ENCODE measurements at places on chromosomes 1 and 21. TPM values are rescaled to one million over a fixed set of nuclear protein-coding genes. Genes with fewer than 3 reads are reported as not detected.

Gene F3
- 0.07 TPM for total RNA-seq

Gene DIO1
- not detected for total RNA-seq

Gene AIRE
- total RNA-seq: 0.05 TPM

Gene CNN3
- total RNA-seq: 2.7 TPM

Gene IL20
- not detected for total RNA-seq

Gene S100A13
- 3.1 TPM for total RNA-seq

Gene AMY2A
- not detected for total RNA-seq

Gene DR1
- 100 TPM for total RNA-seq

Gene FAF1
- total RNA-seq: 67.2 TPM

DNA sequence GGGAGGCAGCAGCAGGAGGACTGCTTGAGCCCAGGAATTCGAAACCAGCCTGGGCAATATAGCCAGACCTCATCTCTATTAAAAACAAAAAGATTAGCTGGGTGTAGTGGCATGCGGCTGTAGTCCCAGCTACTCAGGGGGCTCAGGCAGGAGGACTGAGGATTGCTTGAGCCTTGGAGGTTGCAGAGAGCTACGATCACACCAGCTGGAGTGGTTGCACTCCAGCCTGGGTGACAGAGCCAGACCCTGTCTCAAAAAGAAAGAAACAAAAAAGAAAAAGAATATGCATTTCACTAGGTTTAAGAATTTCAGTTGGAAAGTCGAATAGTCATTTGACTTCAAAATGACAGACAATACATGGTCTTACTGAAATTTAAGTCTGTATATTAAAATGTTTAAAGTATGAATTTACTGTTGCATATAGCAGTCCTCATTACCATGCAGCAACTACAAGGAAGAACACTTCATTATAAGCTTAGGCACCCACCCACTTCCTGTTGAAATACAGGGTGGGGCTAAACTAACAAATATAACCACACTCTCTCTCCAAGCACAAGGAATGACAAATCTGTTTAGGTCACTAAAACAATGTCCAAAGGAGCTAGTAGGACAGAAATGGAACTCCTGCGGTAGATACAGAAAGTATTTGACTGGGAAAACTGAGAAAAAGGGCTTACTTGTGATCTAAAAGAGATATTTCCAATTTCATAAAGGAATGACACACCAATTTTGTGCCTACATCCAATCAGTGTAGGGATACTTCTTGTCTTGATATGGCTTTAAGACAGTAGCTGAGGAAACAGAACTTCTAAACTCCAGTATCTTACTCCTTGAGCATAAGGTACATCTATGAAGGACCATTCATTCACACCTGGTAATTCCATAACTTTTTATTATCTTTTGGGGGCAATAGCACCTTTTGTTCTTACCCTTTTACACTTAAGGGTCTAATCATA, 44.1 kb downstream of the GPR3 start:
- H3K27me3 ChIP-seq: no peaks in the 10 kb centered on the region
- H3K4me1 ChIP-seq: peaks cover 59% of the 10 kb centered on the region
- peak overlapping the region; percentile 68 for H3K4me3 ChIP-seq
- DNase-seq: peak; percentile 70

DNA sequence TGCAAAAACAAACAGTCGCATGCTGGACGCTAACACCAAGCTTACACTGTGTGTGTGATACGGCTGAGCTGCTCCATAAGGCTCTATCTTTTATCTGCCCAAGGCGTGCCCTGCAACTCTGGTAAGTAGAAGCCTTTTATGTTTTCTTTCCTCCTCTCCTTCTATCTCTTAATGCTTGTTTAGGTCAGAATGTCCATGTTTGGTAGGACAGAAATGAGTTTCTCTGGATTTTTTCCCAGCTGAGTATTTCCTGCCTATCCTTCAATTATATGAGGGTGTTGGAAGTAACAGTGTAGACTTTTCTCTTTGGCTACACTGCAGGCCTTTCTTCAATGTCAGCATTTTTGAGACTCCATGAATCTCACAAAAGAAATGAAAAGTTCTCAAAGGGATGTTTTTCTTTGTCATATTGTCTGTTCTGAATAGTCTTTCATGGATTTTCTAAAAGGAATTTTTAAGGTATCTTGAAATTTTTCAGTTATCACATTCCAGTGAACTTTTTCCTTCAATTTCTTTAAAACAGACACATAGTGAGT, 124.2 kb downstream of the MACF1 start:
- H3K4me3 ChIP-seq: peak overlapping the region; percentile 51
- peaks cover 12% of the 10 kb centered on the region for H3K4me1 ChIP-seq
- H3K27ac ChIP-seq: peak overlapping the region; percentile 45
- DNase-seq: no peak
- H3K36me3 ChIP-seq: peaks cover 58% of the 10 kb centered on the region

GRCh38 chr1:26913754-26914619, at the start of gene NR0B2:
Gene NR0B2, minus strand, starts transcription at chr1:26913975. Its CDS starts 35 bp downstream, at chr1:26913940.
- H3K4me3 ChIP-seq: no peak within 1 kb of the TSS
- H3K4me1 ChIP-seq: no peaks in the 10 kb centered on the region
- H3K36me3 ChIP-seq: no peaks in the 10 kb centered on the region
- H3K27ac ChIP-seq: no peak within 1 kb of the TSS
- no peak for DNase-seq

DNA sequence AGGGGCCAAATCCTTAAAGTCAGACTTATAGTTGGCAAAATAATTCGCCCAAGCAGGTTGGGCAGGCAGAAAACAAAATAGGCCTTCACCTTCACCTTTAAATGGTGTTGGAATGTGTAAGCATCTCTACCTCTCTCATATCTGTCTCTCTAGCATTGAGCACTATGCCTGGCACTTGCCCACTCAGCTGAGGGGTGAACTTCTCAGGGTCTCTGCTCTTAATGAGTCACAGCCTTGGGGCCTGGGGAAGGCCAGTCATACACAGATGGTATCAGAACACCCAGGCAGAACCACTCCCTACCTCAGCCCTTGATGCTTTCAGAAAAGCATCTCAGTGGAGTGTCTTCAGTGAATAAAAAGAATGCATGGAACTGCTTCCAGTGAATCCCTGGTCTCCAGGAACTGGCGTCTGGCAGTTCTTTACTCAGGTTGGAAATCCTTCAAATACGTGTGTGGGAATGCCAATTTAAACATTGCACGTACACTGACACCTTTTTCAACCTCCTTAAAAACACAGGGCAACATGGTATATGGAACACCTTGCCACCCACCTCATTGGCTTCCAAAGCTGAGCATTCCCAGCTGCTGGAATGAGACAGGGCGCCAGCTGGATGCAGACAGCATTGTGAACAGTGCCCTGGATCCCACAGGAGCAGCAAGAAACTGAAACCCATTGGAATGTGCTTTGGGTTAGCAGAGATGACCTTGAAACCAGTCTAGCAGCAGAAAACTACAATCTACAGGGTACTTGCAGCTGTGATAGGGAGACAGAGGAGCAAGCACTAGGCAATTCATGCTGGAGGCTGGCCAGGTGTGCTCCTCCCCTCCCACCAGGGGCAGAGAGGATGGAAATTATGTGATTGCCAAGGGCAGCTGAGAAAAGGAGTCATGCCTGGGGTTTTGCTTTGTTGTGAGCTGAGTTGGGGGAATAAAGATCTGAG, 30.0 kb downstream of the ZNF697 start:
- no peak overlapping the region for H3K27ac ChIP-seq
- no peak overlapping the region for H3K4me3 ChIP-seq
- no peaks in the 10 kb centered on the region for H3K4me1 ChIP-seq

GRCh38 chr1:178066908-178067614, 26.8 kb upstream of the RASAL2 start:
- H3K4me1 ChIP-seq: no peaks in the 10 kb centered on the region
- H3K27ac ChIP-seq: no peak overlapping the region
- no peaks in the 10 kb centered on the region for H3K36me3 ChIP-seq
- H3K27me3 ChIP-seq: no peaks in the 10 kb centered on the region
- no peak overlapping the region for H3K4me3 ChIP-seq

- H3K36me3 ChIP-seq: peaks cover 17% of the 10 kb centered on the region
- peak; percentile 78 for DNase-seq
- peak overlapping the region; percentile 94 for H3K27ac ChIP-seq
These were observed 2.6 kb upstream of the CSTB start for GRCh38 chr21:43778469-43779335.

GRCh38 chr1:245154429-245155271, at the start of gene KIF26B:
Gene KIF26B, plus strand, starts transcription at chr1:245154985. Its CDS starts 440 bp downstream, at chr1:245155425.
- peaks cover 13% of the 10 kb centered on the region for H3K4me1 ChIP-seq
- H3K4me3 ChIP-seq: peak within 1 kb of the TSS; percentile 84
- DNase-seq: peak; percentile 70
- H3K27me3 ChIP-seq: peaks cover 70% of the 10 kb centered on the region
- no peaks in the 10 kb centered on the region for H3K36me3 ChIP-seq

GRCh38 chr1:202126426-202126825, 3.7 kb downstream of the GPR37L1 start:
- H3K36me3 ChIP-seq: no peaks in the 10 kb centered on the region
- H3K27me3 ChIP-seq: peaks cover 7% of the 10 kb centered on the region

GRCh38 chr1:204980840-204981405, 62.1 kb upstream of the CNTN2 start:
- H3K4me3 ChIP-seq: no peak overlapping the region
- DNase-seq: no peak
- H3K27me3 ChIP-seq: peaks cover 7% of the 10 kb centered on the region
- no peak overlapping the region for H3K27ac ChIP-seq
- H3K4me1 ChIP-seq: peaks cover 8% of the 10 kb centered on the region
- H3K36me3 ChIP-seq: no peaks in the 10 kb centered on the region

- H3K27me3 ChIP-seq: no peaks in the 10 kb centered on the region
- H3K4me3 ChIP-seq: no peak overlapping the region
- peaks cover 60% of the 10 kb centered on the region for H3K4me1 ChIP-seq
These were observed 53.4 kb downstream of the SSBP3 start for GRCh38 chr1:54352755-54353154.

- no peak for DNase-seq
- peaks cover 2% of the 10 kb centered on the region for H3K36me3 ChIP-seq
- H3K4me1 ChIP-seq: peaks cover 25% of the 10 kb centered on the region
- H3K4me3 ChIP-seq: no peak overlapping the region
- H3K27ac ChIP-seq: no peak overlapping the region
- H3K27me3 ChIP-seq: peaks cover 33% of the 10 kb centered on the region
These were observed 101.9 kb upstream of the SLC45A1 start for GRCh38 chr1:8216005-8216404.

- H3K4me3 ChIP-seq: peak overlapping the region; percentile 98
- DNase-seq: peak; percentile 72
- peaks cover 43% of the 10 kb centered on the region for H3K4me1 ChIP-seq
These were observed 1.1 kb downstream of the S100A11 start for GRCh38 chr1:152035539-152036266.

GRCh38 chr1:15848929-15849774, 1.6 kb downstream of the SPEN start:
- H3K27ac ChIP-seq: peak overlapping the region; percentile 89
- H3K4me3 ChIP-seq: peak overlapping the region; percentile 95
- H3K36me3 ChIP-seq: peaks cover 15% of the 10 kb centered on the region
- peaks cover 42% of the 10 kb centered on the region for H3K4me1 ChIP-seq
- DNase-seq: peak; percentile 89
- H3K27me3 ChIP-seq: no peaks in the 10 kb centered on the region

DNA sequence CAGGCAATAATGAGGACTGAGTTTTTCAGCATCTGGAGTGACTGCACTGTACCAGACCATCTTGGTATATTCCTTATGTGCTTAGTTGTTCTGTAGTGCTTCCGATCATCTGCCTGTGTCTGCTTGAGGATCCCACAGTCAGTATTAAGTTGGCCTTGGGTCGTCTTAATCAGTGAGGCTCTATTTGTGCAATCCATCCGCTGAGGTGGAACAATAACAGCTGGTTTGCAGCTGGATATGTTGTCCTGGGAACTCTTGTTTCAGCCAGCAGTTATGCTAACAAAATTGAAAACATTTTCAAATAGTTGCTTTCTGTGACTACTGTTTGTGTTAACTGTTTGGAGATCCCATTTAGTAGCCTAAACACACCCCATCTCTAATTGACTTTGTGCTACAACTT, 73.7 kb downstream of the LAMC1 start:
- no peak for DNase-seq
- no peak overlapping the region for H3K27ac ChIP-seq
- no peaks in the 10 kb centered on the region for H3K4me1 ChIP-seq
- no peaks in the 10 kb centered on the region for H3K36me3 ChIP-seq
- peaks cover 11% of the 10 kb centered on the region for H3K27me3 ChIP-seq

DNA sequence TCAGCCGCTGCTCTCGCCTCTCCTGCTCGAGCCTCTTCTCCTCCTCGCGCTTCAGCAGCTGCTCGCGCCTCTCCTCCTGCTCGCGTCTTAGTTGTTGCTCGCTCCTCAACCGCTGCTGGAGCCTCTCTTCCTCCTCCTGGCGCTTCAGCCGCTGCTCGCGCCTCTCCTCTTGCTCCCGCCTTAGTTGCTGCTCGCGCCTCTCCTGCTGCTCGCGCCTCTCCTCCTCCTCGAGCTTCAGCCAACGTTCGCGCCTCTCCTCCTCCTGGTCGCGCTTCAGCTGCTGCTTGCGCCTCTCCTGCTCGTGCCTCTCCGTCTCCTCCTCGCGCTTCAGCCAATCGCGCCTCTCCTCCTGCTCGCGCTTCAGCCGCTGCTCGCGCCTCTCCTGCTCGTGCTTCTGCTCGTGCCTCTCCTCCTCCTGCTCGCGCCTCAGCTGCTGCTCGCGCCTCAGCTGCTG, 3.7 kb downstream of the TCHH start:
- peak; percentile 74 for DNase-seq
- H3K4me1 ChIP-seq: no peaks in the 10 kb centered on the region
- H3K27me3 ChIP-seq: peaks cover 9% of the 10 kb centered on the region
- no peak overlapping the region for H3K4me3 ChIP-seq
- no peak overlapping the region for H3K27ac ChIP-seq

DNA sequence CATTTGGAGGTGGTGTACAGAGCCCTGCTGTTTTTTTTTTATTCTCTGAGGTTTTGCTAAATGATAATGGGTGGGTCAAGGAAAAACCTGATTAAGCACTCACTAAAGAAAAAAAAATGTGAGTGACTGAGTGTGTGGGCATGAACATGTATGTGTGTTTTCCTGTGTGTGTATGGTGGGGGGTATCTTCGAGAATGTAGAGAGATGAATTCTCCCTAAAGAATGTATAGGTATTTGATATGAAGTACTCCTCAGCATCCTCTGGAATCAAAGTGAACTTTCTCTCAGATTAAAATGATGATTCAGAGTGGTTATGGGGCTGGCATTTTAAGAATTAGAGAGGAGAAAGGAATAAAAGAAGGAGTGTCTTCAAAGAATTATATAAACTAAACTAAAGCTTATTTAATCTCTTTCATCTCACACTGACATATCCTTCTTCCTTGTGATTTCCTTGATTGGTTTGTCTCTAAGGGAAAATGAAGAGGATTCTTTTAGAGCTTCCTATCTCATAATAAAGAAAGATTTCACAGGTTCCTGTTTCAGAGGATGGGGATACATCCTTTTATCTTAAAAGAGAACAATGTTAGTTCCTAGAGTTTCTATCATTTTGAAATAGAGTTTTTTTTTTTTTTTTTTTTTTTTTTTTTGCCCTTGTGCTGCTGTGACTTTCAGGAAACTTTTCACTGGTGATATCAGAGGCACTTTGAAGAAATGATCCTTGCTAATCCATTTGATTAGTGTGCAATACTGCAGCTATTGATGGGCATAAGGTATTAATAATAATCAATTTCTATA, 23.9 kb downstream of the S1PR1 start:
- H3K4me1 ChIP-seq: peaks cover 66% of the 10 kb centered on the region
- H3K27ac ChIP-seq: peak overlapping the region; percentile 61
- no peaks in the 10 kb centered on the region for H3K36me3 ChIP-seq
- H3K27me3 ChIP-seq: no peaks in the 10 kb centered on the region
- H3K4me3 ChIP-seq: peak overlapping the region; percentile 24

GRCh38 chr1:11567244-11568065, 86.8 kb downstream of the FBXO2 start:
- no peak overlapping the region for H3K4me3 ChIP-seq
- peaks cover 16% of the 10 kb centered on the region for H3K27me3 ChIP-seq
- no peak for DNase-seq
- H3K4me1 ChIP-seq: no peaks in the 10 kb centered on the region
- H3K27ac ChIP-seq: no peak overlapping the region
- no peaks in the 10 kb centered on the region for H3K36me3 ChIP-seq

GRCh38 chr21:31172328-31172727, 134.1 kb upstream of the KRTAP19-8 start:
- no peak for DNase-seq
- peaks cover 65% of the 10 kb centered on the region for H3K4me1 ChIP-seq
- no peak overlapping the region for H3K4me3 ChIP-seq
